Mucosa of descending colon (tissue), 3 donors: ENCODE measurements at places on chromosomes 5 and 9. TPM values are rescaled to one million over a fixed set of nuclear protein-coding genes. Genes with fewer than 3 reads are reported as not detected.

- no peak for DNase-seq
These were observed 294.3 kb downstream of the FBXL7 start for GRCh38 chr5:15794052-15794985.

DNA sequence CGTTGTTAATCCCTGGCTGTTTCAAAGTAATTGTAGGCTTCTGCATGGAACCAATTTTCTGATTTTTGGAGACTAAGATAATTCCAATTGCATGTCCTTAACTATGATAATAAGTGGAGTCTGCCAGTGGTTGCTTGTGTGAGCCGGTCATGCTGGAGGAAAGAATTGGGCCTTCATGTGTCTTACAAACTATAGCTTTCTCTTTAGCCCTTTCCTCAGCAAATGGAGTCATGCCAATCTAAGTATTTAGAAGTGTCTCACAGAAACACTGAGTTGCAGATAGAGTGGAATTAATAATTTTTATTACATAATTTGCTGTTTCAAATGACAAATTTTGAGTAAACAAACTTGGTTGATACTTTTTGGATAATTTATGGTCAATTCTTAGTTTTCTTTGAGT is 200.4 kb downstream of the FBXL7 start:
- DNase-seq: no peak

Gene TMC1
- 0.77 TPM for total RNA-seq

DNA sequence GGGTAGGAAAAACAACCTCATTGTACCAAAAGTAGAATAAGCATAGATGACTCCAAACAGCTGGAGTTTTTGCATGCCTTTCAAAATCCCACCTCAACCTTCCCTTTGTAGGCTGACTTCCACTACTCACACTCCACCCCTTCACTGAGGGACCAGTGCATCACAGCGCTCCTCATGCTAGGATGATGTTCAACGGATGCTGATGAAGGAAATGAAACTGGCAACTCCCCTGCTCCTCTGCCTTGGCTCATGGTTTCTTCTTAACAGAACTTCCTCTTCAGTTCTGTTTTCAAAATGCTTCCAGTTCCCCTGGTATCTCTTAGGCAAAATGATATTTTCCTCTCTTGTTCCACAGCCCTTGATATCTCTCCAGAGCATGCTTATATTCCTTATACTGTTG is 29.0 kb downstream of the LIFR start:
- no peak for DNase-seq

- no peak for DNase-seq
These were observed 365.4 kb downstream of the ARL15 start for GRCh38 chr5:53944981-53945380.

Gene ELAVL2
- total RNA-seq: 0.35 TPM

- DNase-seq: peak; percentile 79
These were observed at the start of gene CCNI2 for GRCh38 chr5:132746954-132747615. Gene CCNI2 (plus strand): TSS chr5:132747426. CDS start chr5:132747496, 70 bp downstream.

DNA sequence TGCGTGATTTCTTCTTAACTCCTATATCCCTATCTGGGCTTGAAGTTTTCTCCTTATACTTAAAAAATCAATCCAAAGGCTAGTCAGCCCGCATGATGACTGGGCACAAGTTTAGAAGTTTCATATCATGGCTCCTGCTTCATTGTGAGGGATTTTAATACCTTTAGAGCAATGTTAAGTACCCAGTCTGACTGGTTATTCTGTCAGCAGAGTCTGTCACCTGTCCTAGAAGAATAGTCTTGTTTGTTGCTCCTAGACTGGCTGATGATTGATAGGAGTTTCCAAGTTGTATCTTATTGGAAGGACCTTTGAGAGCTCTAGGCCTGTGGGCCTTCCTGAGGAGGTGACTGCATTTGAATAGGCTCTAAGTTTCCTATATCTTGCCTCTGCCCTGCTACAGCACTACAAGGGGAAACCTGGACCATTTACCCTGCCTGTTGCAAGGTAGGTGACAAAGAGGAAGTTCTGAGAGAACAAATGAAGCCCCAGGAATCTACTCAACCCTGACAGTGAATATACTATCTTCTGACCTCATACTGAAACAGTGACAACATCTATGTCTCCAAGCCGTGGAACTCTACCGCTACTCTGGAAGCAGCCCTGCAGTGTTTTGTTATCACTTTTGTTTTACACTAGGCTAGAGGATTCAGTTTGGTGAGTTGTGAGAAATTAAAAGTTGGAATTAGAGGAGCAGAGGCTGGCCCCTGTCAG is 66.5 kb downstream of the F2RL2 start:
- DNase-seq: no peak

Gene SLC1A1
- total RNA-seq: 37.0 TPM

Gene SCGB3A2
- total RNA-seq: not detected

- DNase-seq: no peak
These were observed 292.4 kb downstream of the ZNF608 start for GRCh38 chr5:124454081-124454480.
